ENCODE measurements at places on chromosomes 6 and 20.

DNA sequence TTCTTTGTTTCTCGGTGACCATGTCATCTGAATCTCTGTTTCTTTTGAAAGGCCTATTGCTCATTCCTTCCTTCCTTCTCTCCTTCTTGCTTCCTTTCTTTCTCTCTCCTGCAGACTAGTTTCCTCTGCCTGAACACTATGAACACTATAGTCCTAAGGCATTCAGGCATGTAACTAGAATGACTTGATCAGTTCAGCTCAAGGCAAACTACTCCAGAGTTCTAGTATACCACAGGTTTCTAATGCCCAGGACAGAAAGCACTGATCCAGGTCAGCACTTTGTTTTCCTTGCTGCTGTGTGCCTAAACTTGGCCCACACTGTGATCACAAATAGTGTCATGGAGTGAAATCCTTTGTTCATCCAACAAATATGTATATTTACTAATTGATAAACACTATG is 324.1 kb upstream of the GJE1 start:
- no peak for DNase-seq

GRCh38 chr6:147071776-147072175 is 132.4 kb upstream of the STXBP5 start:
- peak; percentile 19 for DNase-seq

DNA sequence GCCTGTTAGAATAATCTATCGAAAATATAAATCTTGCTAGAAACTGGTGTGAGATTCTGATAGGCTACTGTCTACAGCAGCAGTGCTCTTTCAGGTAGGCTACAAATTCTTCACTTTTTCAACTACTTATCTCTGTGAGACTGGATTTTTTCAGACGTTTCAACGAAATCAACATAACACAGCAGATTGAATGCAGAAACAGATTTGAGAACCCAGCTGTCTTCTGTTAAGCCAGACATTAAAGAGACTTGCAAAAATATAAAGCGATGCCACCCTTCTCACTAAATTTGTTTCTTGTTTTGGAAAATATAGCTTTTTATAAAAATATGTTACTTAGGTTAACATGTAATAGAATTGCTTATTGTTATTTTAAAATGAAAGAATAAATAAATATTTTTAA is 140.6 kb upstream of the PHACTR1 start:
- DNase-seq = no peak

DNA sequence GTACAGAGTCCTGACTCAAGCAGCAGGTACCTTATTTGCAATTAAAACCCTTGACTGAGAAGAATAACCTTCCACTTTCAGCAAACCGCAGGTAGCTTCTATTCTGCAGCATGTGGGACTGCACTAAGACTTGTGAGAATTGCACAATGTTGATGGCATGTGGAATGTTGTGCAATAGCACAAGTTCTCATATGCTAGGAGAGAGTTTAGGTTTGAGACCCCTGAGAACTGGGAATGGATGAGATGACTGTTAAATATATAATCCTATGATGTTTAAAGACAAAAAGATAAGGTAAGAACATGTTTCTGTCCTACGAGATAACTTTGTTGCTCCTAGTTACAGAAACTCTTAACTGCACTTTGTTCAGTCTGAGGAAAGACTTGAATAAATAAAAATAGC is 194.6 kb downstream of the OTOR start:
- DNase-seq = no peak

GRCh38 chr6:112683926-112684325 is 336.8 kb downstream of the RFPL4B start:
- no peak for DNase-seq

Data from GF-D8 (cell line).